ENCODE measurements at places on chromosomes 7 and 10.

DNA sequence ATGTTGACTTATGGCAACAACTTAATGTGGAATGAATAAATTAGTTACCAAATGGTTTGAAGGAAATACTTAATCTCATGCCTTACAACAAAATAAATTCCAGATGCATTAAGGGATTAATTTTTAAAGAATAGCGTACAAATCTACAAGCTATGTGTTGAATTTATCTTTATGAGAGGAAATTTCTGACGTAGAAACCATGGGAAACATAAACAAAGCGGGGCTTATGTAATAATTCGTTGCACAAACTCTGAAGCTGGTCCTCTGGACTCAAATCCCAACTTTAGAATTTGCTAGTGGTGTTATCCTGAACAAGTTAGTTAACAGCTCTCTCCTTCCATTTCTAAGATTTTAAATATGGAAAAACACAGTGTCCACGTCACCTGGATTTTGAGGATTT lies 137.4 kb upstream of the CALCR start:
- no peak for DNase-seq

GRCh38 chr7:29146057-29146706 lies at the start of gene CPVL:
Gene CPVL (minus strand): TSS chr7:29146537. CDS start chr7:29121061, 25,476 bp downstream.
- DNase-seq: peak; percentile 6

DNA sequence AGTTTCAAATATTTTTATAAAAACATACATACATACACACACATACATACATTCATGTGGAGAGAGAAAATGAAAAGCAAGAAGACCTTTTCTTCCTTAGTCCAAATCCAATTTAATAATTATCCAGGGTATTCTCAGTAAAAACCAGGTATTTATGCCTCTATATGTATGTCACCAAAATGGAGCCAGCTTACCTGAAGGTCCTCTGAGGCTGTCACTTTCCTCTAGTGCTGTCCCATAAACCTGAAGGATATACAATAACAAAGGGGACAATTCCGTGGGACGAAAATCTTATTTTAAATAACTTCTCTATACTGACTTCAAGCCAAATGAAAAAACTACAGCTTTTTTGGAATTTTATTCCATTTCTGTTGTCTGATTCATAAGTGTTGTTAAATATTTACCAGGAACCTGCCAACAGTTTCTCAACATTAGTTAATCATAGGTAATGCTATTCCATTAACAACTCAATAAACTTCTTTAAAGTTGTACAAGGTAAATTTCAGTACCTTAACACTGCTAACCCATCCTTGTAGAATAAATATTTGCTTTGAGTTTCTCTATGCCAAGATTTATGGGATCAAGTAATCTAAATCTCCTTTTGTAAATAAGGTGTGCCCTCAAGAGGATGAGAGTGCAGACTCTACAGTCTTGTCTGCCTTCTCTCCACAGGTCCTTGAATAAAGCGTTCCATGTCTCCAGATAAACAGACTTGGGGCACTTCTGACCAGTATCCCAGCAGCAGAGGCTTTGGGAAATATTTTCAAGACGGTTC lies 260.3 kb downstream of the AHR start:
- DNase-seq: no peak

DNA sequence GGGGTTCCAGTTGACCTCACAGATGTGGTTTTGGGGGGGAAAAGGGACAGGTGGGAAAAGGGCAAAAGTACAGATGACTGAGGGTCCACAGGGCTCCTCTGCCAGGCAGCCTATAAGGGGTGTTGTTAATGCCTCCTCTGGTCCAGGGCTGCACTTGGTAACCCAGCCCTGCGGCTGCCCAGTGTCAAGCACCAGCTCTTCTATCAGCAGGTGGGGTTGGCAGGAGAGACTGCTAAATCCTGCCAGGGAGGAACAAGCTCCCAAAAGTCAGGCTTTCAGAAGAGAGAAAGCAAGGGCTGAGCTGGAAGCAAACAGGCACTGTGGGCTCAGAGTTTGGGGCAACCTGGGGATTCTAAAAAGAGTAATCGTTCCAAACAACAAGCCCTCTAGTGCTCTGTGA lies 39.1 kb downstream of the LRRC20 start:
- no peak for DNase-seq

- no peak for DNase-seq
Measured at GRCh38 chr10:33100781-33101391, 142.9 kb upstream of the ITGB1 start.

DNA sequence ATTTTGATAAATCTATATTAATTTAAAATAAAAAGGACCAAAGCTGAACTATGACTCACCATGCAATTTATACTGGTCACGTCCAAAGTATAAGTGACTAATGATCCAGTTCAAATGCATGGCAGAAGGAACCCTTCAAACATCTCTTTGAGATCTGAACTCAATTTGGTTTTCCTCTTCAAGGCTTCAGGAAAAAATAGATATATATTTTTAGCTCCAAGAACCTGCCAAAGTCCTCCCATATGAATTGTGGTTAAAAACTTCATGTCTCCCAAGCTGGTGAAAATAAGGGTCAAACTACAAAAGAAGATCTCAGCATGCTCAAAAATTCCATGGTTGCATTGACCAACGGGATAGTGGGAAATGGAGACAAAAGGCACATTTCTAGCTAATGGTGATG lies 34.6 kb upstream of the PDE1C start:
- no peak for DNase-seq

DNA sequence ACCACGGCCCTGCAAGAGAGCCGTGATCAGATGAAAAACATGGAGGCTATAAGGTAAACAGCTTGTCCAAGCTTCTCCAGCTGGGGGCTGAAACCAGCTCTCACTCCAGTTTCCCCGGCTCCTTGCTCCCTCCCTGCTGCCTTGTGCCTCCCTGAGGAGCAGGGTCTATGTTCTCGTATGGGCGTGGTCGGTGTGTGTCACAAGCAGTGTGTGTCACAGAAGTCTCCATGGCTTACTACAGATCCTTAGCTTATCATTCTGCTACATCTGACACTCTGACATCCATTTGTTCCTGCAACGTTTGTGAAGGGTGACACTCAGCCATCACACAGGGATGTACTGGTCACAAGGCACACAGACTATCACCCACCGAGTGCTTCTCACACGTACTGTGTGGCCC lies 54.6 kb downstream of the CSGALNACT2 start:
- DNase-seq: no peak

GRCh38 chr7:22320416-22320815 lies 36.5 kb downstream of the RAPGEF5 start:
- DNase-seq: no peak

GRCh38 chr7:28613262-28613661 lies 200.9 kb downstream of the CREB5 start:
- no peak for DNase-seq

- DNase-seq: no peak
Measured at GRCh38 chr7:845091-845490, 12.8 kb downstream of the SUN1 start.

DNA sequence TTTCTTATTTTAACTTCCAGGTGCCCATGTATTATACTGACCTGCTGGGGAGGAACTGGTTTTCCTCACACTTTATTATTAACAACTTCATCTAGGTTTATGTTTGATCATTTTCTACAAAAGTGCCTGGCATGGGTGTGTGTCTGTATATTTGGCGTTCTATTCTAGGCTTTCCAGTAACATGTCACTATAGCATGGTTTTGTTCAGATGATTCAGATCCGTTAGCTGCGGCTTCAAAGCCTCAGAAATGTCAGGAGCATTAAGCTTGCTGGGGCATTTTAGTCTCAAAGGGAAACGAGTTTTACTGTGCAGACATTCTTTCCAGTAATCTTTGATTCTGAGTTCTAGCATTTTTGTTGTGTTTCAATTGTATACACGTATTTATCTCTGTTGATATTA lies 2.3 kb downstream of the INPP5A start:
- no peak for DNase-seq

DNA sequence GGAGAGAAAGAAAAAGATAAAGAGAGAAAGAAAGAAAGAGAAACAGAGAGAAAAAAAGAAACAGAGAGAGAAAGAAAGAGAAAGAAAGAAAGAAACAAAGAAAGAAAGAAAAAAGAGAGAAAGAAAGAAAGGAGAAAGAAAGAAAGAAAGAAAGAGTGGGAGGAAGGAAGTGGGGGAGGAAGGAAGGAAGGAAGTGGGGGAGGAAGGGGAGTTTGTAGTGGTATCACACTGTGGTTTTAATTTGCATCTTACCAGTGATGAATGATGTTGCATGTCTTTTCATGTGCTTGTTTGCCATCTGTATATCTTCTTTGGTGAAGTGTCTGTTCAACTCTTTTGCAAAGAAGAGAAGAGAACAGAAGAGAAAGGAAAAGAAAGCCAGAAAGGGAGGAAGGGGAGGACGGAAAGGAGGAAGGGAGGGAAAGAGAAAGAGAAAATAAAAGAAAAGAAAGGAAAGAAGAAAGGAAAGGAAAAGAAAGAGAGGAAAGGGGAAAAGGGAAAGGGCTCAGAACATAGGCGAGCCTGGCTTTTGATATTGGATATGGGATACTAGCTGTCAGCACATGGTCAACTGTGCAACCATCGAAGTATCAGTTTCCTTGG lies 79.2 kb upstream of the FRMD4A start:
- no peak for DNase-seq

DNA sequence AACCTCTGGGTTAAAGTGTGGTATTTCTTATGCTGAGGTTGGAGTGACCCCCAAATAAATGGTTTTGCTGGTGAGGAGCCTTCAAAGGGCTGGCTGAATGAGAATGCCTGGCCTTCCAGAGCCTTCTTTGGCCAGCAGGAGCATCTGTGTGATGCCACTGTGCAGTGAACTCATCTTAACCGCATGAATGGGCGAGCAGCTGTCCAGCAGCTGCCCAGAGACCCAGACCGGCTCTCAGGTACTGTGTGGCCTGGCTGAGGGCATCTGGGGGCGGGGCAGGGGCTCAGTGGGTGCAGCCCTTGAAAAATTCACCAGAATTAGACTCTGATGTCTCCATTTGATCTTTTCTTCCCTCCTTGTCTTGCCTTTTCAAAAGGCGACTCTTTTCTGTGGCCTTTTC lies 59.0 kb downstream of the SYPL1 start:
- DNase-seq: no peak

DNA sequence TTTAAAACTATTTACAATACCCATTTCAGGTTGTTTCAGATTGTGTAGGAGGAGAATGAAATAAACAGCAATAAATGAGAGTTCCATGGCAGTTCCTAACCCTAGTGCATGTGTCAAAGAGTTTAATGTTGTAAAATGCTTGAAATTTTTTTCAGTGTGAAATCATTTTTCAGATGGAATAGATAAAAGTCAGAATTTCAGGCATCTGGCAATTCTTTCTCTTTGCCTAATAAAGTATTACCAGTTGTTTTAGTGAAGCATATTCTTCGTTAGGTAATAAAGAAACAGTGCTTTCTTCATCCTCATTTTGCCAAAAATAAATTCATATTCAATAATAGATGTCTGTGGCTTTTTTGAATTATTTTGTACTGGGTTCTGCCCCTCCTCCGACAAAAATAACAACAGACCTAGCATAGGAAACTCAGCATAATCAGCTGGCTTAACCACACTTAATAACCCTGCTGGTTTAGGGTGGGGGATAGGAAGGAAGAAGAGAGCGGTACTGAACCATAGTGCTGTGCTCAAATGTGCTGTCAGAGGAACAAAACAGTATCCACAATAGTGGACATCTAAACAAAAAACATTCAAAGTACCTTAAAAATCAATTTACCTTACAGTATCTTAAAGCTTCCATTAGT lies 39.1 kb downstream of the MINDY3 start:
- DNase-seq: no peak

DNA sequence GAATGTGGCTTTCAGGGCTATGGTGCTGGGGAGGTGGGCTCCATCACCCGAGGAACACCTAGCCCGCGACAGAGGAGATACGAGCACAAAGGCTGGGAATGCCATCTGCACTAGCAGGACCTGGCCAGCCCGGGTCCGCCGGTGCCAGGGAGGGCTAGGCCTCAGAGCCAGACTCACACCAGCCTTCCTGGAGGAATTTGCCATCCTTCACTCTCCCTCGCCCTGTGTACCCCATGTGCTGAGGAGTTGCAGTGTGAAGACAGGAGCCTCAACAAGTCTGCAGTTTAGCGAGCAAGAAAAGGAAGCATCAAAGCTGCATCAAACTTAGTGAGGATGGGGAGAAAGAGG lies 123.6 kb upstream of the JCAD start:
- DNase-seq: no peak

DNA sequence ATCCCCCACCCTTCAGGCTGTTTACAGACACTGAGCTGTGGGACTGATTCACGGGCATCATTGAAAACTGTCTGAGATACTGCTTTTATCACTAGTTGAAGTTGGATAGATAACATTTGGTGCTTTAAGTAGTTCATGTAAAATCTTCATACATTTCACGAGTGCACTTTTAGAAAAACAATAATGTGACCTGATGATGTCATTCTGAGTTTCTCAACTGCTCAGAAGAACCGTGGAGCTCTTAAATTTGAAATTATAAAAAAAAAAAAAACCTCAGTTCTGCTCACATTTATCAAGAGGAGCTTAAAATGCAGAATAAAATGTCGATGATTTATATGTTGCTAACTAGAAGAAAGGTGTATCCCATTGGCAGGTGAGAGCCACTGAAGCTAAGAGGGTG lies 81.5 kb downstream of the GALNT11 start:
- DNase-seq: no peak

DNA sequence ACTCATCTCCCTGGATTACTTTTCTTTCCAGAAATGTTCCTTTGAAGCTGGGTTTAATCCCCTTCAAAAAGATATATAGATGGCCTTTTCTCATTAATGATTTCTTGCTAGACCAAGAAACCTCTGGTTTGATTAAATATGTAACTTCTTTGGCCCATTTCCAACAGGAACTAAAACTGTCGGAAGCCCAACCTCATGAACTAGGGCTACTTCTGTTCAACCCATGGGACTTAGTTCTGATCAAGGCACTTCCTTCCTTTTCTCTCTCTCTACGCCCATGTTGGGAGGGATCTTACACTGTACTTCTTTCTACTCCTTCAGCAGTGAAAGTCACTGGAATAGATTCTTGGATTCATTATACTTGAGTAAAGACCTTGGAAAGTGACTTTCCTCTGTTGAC lies 83.6 kb downstream of the TMEM106B start:
- DNase-seq: no peak

DNA sequence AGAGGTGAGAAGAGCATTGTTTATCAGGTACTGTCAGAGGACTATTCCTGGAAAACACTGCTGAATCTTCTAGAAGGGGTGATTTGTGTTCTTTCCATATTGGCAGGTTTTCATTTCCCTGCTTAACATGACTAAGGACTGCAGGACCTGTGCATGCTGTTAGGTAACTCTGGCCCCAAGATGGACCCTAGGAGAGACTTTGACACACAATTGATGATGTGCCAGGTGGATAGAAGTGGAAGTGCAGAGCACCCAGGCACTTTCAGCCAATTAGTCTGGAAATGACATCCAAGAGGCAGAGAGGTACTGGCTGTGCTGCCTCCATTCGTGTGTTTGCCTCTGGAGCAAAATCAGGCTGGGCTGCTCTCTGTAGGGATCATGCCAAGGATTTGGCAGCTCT lies 496.3 kb upstream of the GALNT17 start:
- DNase-seq: no peak

GRCh38 chr7:63030061-63030460 lies 968.6 kb upstream of the ZNF722 start:
- no peak for DNase-seq

- DNase-seq: no peak
Measured at GRCh38 chr7:49840751-49841405, 67.4 kb downstream of the VWC2 start.

All from NCI-H510A (cell line).